ENCODE measurements at places on chromosomes 16 and 17.

DNA sequence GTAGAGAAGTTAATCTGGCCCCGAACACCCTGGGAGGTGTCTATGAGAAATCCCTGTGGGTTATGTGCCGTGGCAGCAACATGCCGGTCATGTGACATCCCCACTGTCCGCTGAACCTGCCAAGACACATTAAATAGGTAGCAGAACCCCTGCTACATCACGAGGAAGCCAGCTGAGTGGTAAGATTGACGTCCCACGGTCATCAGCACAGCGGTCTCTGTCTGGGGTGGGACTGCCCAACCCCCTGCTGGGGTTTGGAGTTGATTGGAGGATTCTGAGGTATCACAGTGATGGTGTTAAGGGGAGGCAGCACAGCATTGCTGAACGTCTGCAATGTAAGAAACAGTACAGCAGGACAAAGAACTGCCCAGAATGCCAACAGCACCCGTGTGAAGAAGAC is 2.0 kb downstream of the TMED6 start:
- DNase-seq = no peak

- no peak for DNase-seq
Measured at GRCh38 chr16:27344721-27345120, 30.9 kb downstream of the IL4R start.

DNA sequence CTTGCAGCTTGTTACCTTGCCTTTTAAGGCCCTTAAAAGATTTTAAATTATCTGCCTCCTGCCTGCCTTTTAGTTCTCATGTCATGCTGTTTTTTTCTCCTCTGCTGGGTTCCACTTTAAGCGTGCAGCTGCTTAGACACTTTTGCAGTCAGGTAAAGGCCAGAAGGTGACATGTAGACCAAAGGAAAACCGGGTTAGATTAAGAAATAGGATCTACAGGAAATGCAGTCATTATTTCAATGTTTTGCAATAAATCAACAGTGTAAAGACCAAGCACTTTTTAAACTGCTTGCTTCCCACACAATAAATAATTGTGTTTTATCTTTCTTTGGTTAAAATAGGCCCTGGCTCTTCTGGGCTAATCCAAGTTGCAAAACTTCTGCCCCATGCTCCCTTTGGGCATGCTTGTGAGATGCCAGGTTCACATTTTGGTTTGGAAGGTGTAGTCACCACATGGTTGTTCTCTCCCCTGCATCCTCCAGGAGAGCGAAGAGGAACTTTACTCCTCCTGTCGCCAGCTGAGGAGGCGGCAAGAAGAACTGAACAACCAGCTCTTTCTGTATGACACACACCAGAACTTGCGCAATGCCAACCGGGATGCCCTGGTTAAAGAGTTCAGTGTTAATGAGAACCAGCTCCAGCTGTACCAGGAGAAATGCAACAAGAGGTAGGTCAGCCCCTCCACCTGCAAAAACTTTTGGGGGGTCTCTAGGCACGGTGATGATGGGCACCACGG is 54.9 kb downstream of the SDR42E1 start:
- DNase-seq = no peak

GRCh38 chr17:41973408-41973811 is 6.8 kb downstream of the CNP start:
- no peak for DNase-seq

DNA sequence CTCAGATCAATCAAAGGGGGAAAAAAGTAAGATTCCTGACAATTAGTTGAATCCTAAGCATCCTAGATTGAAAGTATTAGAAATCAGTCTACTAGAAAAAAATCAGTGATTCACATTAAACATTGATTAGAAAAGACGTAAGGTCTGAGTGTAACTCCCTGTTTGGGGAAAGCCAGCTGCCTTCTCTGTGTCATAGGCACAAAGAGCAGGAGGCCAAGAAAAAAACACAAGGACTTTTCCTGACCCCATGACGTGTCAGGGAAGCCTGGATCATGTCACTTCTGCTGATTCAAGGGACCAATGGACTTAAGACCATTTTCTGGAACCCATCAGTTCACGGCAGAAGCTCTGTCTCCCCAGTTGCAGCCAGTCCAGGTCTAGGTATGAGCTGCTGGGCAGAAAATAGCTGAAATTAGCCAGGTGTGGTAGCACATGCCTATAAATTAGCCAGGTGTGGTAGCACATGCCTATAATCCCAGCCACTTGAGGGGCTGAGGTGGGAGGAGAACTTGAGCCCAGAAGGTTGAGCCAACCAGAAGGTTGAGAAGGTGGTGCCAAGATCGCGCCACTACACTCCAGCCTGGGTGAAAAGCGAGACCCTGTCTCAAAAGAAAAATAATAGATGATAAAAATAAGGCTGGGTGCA is 35.9 kb downstream of the RANBP10 start:
- no peak for DNase-seq

GRCh38 chr16:22235839-22236745 is 30.0 kb downstream of the EEF2K start:
- no peak for DNase-seq

DNA sequence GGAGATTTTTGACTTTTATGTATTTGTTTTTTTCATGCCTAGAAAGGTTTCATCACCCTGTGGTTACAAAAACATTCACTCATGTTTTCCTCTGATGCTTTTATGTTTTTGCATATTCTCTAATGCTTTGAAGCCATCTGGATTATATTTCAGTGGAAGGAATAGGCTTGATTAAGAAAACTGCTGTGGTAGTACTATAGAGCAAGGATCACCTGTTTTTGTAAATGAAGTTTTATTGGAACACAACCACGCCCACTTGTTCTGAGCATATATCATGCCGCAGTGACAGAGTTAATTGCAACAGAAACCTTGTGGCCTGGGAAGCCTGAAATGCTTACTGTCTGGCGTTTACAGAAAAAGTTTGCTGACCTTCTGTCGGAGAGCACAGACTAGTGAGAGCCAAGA is 11.5 kb downstream of the COX10 start:
- DNase-seq = no peak

DNA sequence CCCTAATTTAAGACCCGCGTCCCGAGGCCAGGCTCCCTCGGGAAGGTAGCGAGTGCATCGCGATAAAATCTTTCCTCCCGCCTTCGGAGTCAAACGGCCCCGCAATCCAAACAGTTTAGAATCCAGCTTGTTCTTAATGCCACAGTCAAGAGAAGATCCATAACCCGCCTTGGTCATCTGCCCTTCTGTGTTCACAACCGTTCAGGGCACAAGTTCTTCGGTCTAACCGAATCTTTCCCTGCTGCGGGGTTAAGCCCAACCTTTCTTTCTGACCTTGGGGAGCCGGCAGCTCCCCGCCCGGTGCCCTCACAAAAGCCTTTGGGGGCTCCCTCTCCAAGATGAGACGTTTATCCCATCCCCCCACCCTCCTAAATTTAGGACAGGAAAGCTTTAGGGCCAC is 30.3 kb downstream of the CPSF4L start:
- DNase-seq = peak; percentile 30

- no peak for DNase-seq
Measured at GRCh38 chr17:14205992-14206461, 30.6 kb downstream of the CDRT15 start.

DNA sequence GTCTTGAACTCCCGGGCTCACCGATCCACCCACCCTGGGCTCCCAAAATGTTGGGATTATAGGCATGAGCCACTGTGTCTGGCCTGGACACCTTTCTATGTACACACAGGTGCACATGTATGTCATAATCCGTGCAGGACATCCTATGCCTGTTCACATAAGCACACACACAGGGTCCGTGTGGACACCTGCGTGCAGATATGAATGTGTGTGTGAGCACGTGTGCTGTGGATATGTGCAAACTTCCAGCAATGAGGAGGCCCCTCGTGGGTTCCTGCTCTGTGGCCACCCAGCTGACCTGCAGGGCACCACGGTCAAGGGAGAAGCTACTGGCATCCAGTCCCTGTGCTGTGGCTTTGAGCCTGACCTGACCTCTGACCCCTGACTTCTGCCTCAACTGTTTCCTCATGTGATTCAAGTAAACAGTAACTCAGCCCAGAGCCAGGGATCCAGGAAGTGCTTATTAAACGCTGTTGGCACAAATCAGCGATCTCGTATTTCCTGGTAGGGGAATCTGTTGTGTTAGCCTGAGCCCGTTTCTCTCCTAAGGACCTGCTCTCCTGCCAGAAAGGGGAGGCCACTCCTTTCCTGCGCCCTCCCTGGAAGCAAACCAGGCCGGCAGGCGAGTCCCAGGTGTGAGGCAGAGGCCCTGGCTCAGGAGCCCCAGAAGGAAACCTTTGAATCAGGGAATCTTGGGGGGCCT is 6.5 kb downstream of the CPNE7 start:
- no peak for DNase-seq

DNA sequence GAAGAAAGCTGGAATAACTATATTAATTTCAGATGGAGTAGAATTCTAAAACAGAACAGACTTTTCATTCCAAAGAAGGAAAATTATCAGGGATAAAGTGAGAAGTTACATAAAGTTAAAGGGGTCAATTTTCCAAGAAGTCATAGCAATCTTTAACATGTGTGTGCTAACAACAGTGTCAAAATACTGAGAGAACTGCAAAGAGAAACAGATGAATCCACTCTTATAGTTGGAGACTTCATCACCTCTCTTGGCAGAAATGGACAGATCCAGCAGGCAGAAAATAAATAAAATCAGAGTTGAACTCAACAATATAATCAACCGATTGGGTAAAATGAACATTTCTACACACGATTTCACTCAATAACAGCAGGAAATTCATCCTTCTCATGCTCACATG is 5.4 kb downstream of the ABCA9 start:
- DNase-seq = no peak

- peak; percentile 91 for DNase-seq
Measured at GRCh38 chr16:87765776-87766484, at the start of gene KLHDC4. TSS of gene KLHDC4 (minus strand) at chr16:87765986. CDS start at chr16:87765890, 96 bp downstream.

DNA sequence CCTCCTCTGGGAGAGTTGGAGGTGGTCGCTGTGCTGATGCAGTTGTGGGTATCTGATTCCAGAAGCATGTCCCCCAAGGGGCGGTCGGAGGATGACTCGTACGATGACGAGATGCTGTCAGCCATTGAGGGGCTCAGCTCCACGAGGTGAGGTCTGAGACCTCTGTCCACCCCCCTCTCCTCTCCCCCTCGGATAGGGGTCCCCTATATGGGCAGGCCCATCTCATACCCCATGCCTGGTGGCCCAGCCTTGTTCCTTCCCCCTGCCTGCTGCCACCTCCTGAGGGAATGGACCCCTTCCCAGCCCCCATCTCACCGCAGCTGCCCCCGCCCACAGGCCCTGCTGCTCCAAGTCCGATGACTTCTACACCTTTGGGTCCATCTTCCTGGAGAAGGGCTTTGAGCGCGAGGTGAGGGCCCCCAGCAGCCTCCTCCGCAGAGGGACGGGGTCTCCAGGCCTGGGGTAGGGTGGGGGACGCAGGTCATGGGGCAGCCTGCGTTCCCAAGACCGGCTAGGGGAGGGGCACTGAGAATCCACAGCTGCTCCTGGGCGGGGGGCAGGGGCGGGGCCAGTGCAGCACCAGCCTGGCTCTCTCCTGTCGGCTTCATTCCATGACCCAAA is 39.2 kb downstream of the ADCY7 start:
- DNase-seq = no peak

- DNase-seq = no peak
Measured at GRCh38 chr17:27319541-27320221, 25.8 kb downstream of the WSB1 start.

GRCh38 chr17:61618950-61619349 is 27.9 kb upstream of the NACA2 start:
- no peak for DNase-seq

GRCh38 chr16:77496934-77497333 is 62.1 kb upstream of the ADAMTS18 start:
- DNase-seq = no peak

GRCh38 chr17:2075336-2076086 is 20.6 kb downstream of the HIC1 start:
- no peak for DNase-seq

DNA sequence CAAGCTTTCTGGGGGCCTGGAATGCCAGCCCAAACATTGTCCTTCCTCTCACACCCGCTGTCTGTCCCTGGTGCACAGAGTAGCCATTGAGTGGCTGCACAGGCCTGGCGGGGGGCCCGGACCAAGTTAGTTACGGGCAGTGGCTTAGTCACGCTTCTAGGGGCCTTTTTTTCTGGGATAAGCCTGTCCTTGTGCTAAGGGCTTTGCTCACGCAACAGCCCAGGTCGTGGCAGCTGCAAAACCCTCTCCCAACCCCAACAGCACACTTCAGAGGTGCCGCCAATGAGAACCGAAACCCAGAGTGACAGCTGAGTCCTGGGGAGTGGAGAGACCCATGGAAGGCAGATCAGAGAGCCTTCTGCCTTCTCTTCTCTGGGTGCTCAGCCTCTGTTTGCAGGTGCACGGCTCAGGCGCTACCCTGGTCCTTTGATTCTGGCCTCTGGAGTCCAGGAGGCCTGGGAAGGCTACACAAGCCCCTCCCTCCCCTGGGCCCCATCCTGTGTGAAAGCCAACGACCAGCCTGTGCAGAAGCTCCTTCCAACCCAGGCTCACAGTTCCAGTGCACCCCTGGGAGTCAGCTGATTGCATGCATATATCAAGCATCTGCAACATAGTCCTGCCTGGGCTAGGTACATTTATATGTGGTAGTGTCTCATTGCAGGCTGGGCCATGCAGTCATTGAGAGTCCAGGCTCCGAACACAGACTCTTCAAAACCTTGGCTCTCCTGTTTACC is 9.1 kb downstream of the WSCD1 start:
- no peak for DNase-seq

DNA sequence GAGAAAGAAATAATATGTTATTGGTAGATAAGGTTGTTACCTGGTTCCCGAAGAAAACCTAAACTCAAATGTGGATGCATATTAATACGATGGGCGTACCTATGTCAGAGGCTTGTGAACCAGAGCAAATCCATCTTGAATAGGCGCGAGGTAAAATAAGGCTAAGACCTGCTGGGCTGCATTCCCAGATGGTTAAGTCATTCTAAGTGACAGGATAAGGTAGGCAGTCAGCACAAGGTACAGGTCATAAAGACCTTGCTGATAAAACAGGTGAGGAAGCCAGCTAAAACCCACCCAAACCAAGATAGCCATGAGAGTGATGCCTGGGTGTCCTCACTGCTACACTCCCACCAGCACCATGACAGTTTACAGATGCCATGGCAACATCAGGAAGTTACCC is 1400.1 kb downstream of the CDH8 start:
- no peak for DNase-seq

DNA sequence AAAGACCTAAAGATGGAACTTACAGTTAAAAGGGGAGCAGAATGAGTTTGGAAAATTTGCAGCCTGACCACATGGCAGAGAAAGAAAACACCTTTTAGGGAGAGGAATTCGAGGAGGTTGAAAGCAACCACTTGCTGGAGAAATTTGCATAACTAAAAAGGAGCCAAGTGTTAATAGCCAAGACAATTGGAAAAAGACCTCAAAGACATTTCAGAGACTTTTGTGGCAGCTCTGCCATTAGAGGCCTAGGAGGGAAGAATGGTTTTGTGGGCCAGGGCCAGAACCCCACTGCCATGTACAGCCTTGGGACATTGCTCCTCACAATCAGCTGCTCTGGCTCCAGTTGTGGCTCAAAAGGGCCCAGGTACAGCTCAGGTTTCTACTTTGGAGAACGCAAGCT is 338.5 kb downstream of the UTP18 start:
- no peak for DNase-seq

DNA sequence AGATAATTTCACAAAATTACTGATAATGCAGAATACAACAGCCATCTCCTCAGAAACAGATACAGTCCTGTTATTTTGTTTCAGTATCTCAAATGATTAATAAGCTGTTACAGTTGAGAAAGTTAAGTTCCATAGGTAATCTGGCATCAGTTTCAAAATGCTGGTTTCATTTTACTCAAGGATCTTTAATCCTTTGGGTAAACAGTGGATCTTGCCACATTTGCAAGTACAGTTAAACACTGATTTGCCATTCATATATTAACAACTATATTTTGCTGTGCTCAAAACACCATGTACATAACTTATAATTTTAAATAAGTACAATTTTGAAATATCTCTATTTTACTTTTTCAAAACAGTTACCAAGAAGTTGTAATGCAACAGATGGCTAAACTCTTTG is 31.2 kb downstream of the RPGRIP1L start:
- DNase-seq = no peak

Measured in OCI-LY7 (cell line).